NCI-H2029 treated with DMSO at 0.1 percent for 48 hours (cell line): ENCODE measurements at places on chromosomes 3 and 15.

GRCh38 chr3:46709157-46709654 lies 8.0 kb downstream of the TMIE start:
- no peak for DNase-seq

GRCh38 chr15:56492791-56493555 lies 28.0 kb upstream of the MNS1 start:
- no peak for DNase-seq

DNA sequence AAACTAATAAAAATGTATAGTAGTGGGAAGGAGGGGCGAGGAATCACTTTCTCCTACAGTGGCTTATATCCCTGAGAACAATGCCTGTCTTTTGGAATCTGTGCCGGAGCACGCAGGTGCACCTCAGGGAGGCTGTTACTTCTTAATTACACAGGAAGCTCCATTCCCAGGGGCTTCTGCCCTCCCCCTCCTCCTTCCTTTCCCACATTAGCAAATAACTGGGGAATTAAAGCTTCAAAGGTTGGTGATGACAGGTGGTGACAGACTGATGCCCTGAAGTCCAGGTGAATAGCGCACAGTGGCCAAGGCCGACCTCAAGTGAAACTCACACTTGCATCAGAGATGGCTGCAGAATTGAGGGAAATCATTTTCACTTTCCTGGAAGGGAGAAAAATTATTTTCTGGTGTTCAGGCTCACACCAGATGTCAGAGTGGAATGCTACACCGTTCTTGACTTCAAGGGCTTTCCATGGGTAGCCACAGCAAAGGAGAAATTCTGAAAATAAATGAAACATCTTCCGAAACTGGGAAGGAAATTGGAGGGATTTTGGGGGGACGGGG lies 3.7 kb downstream of the GRAMD2A start:
- no peak for DNase-seq

- no peak for DNase-seq
Measured at GRCh38 chr3:56851966-56852884, 50.5 kb upstream of the ARHGEF3 start.

GRCh38 chr3:141740349-141740748 lies 2.3 kb downstream of the RNF7 start:
- no peak for DNase-seq

DNA sequence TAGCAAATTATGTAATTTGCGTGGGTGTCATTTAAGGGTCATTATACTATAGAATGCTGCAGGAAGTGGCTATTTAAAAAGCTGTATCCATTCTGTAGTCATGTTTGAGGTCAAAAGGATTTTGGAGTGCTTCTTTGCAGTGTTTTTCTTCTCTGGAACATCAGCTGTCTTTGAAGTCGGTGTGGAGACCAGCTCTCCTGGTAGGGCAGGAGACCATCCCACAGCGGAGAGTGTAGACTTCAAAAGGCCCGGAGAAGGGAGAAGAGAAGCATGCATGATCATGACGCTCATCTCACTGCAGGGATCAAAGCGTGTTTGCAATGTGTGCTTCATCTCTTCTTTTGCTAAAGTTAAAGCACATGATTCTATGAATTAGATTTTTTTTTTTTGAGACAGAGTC lies 19.9 kb downstream of the PXK start:
- DNase-seq: no peak

DNA sequence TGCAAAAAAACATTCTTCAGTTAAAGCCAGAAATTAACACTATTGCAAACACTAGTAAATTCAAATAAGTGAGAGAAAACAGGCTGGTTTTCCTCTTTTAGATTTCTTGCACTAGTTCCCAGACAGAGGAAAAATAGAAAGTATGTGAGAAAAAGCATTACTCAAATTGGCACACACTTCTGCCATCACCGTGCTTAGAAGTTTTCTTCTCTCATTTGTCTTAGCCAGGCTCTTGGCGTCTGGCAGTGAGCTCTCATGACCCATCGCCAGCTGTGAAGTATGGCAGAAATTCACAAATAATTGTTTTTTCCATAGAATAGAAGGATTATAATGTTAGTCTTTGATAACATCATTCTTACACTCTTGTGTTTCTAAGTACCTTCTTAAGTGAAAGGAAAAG lies 515.9 kb downstream of the GBE1 start:
- no peak for DNase-seq

DNA sequence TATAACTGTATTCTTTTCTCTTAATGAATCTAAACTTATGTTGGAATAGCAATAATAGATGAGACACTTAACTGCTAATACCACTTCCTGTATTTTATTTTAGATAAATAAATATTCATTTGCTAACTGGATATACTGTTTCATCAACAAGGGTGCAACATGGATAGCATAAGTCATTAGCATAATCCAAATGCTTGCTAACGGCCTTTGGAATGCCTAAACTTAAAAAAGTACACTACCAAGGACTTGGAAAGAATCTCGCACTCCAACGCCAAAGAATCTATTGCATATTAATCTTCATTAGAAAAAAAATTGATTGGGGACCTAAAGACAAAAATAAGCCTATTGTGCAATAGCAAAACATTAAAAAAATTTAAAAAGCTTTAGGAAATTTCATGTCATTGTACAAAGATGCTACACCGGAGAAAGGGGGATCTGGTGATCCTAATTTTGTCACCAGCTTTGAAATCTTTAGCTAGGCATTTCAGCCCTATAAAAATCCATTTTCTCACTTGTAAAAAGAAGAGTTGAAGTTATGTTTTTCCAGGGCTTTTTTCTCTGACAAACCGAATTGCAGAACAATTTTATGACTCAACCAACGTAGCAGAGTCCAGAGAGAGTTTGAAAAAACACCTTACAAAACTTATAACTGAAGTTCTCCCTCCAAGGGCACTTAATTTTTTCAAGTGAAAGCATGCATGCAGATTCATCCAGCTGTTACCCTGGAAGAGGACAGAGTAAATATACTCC lies 4.1 kb downstream of the VGLL3 start:
- DNase-seq: no peak

DNA sequence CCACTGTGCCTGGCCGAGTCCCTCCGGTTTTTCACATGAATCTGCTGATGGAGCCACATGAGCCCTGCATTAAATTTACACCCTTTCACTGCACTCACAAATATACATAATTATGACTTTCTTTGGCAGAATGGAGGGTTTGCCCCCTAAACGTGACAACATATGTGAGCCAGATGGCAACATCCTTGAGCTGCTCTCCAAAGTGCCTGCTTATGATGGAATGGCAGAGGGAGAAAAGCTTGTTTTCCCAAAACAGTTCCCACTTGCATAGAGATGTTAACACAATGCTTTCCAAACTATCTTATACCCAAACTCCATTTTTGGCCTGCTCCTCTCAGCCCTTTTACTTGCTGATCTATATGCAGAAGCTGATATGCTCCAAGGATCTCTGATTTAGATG lies 54.9 kb downstream of the ABCC5 start:
- DNase-seq: no peak

DNA sequence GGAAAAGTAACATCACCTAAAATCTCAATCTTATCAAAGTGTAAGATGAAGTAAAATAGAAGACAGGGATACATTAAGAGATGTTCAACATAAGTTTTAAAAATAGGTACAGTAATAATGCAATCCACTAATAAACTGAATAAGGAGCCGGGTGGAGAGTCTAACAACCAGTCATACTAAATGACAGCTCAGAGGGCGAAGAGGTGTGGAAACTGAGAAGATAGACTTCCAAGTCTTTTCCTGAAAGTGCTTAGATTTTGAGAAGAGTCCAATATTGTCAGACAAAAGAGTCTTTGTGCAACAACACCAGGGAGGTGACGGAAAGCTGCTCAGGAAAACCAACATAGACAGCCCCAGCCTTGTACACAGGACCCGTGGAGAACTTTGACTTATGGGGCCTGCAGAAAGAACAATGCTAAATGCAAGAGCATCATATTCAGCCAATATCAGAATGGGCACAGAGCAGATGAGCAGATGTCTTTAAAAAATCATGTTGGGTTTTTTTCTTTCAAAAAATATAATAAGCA lies 66.4 kb downstream of the MECOM start:
- DNase-seq: no peak

DNA sequence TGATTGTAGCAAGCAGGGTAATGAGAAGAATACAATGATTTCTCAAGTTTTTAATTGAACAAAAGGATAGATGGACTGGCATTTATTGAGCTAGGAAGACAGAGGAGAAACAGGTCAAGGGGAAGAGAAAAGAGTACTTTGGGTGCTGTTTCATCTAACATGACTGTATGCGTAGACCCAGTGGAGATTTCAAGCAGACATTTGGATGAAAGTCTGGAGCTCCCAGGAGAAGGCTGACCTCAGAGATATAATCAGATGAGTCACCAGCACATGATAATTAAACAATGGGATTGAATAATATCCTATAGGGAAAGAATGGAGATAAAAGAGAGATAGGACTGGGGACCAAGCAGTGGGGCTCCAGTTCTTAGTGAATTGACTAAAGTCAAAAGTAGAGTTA lies 194.9 kb downstream of the ARRDC4 start:
- no peak for DNase-seq

DNA sequence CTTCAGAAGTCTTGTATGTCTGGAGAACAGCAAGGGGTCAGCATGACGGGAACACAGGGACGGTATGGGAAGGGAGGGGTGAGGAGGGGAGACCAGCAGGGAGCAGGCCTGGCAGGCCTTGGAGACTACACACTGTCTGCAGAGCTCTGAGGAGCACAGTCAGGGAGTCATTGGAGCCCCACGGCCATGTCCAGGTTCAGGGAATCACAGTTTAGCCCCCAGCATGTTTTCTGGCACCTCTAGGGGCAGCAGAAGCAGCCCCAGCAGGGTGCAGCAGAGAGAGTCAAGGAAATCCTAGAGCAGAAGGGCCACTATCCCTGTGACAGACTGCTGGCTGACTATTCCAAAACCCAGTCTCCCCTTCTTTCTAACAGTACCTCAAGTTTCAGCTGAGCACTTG lies 3.2 kb downstream of the LAMP3 start:
- DNase-seq: no peak

DNA sequence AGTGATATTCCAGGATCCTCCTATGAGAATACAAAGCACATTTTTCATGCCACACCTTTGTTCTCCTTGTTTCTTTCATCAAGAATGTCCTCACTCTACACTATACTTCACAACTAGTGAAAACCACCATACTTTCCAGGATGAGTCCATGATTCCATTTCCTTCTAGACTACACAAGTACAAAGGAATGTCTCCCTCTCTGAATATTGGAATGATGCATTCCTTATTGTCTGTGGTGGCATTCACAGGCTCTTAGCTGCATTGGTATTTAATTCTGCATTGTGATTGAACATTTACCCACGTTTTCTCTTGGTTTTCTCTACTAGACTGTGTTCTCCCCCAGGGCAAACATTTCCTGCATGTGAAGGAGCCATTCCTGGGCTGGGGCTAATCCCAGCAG lies 217.5 kb downstream of the RAP2B start:
- DNase-seq: no peak
